ENCODE measurements at places on chromosomes 2 and 18. TPM values are rescaled to one million over a fixed set of nuclear protein-coding genes. Genes with fewer than 3 reads are reported as not detected.

The LINC00305 gene
- not detected for total RNA-seq

The NDUFAF7 gene
- 13.9 TPM for total RNA-seq

The SLC19A3 gene
- 2.1 TPM for total RNA-seq

The PARD3B gene
- total RNA-seq, result 19.1 TPM

The BMP10 gene
- total RNA-seq, result not detected

The RSAD2 gene
- total RNA-seq, result 0.55 TPM

The VWA3B gene
- 0.09 TPM for total RNA-seq

The RBM44 gene
- total RNA-seq, result 0.14 TPM

The PER2 gene
- total RNA-seq, result 2.8 TPM
